Esophagus squamous epithelium (tissue), 5 donors: ENCODE measurements at places on chromosomes 2 and 18.

DNA sequence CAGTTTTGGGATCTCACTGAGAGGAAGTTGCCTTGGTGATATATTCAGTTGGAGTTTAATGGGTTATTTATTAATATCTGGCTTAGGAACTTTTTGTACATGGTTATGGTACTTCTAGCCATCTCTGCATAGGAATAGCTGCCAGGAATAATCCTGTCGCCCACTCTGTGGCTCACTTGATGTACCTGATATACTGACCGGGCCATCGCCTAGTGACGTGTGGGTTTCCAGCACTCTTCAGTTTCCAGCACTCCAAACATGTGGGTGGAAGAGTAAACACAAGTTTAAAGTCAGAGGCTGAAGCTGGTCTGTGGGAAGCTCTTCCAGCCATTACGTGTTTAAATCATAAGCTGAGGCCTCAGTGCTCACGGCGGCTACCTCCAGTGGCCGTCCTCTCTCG, 44.3 kb upstream of the AGAP1 start:
- DNase-seq: no peak

DNA sequence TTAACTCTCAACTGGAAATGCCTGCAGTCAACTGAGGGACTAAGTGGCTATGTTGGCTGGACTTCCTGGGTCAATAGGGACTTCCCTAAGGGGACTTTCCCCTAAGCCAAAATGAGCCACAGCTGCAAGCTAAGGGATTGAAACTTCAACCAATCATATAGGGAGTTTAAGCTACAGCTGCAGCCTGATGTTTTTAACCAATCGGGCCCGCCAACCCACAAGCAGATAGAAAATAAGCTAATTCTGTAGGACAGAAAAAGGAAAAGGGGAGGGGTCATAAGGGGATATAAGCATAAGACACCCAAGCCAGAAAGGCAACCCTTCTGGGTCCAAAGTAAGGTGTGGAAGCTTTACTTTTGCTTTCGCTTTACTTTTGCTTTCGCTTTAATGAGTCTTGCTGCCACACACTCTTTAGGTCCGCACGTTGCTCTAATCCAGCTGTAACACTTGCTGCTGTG, 927.5 kb downstream of the ERBB4 start:
- no peak for DNase-seq

DNA sequence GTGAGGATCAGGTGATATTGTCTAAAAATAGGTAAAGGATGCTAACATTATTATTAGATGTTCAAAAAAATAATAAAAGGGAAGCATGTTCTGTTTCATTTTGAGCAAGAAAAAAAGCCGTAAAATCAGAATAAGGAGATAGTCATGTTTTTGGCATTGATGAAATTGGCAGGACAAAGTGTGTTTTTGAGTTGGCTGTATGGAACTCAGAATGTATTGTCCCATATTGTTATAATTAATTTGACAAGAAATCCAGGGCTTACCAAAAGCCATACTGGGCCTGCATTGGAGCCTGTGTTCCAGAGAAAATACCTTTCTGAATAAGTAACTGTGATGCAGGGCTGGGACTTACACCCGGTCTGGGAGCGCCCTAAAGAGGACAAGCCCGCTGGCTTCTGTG, 232.0 kb downstream of the AGAP1 start:
- no peak for DNase-seq

GRCh38 chr18:49767111-49768050, 46.0 kb downstream of the ACAA2 start:
- DNase-seq: no peak

DNA sequence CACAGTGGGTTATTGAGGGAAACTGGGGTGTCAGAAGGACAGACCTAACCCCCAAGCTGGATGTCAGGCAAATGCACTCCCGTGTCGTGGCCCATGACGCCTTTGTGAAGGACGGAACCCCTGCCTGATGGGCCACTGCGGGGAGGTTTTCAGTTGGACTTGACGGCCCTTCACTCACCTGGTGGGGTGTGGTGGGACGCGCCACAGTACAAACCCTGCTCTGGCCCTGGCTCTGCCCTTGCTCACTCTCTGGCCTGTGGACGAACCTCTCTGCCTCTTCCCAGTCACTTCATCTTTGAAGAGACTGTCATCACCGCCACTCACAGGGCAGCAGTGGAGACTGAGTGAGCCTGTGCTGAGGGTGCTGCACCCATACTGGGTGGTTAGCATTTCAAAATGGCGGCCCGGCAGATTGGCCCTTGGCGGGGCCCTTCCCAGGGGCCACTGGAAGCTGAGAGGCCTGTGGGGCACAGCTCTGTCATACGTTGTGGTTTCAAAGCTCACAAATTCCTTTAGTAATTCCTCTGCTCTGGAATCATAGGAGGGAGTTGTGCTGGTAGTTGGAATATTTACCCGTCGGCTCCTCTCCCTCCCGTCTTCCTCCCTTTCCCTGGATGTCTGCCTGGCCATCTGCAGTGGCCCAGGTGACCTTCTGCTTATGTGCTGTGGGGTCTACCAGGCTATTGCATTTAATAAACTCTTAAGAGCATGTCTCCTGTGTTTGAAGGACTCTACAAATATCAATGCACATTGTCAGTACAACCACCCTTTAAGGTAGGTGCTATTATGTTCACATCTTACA, 200.6 kb downstream of the CTIF start:
- DNase-seq: no peak

DNA sequence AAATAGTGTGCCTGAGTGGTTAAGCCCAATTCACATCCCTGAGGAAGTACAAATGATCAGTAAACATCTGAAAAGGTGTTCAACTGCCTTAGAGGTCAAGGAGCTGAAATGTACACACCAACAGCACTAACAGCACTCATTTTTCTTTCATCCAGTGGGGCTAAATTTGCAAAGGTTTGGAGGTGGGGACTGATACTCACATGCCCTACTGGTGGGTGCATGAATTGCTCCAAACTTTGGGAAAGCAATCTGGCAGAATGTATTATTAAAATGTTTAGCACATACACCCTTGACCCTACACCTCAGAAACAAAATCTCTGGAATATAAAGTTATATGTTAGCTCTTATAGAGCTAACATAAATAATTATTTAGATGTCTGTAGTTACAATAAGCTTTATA, 19.0 kb upstream of the FAM178B start:
- DNase-seq: no peak

GRCh38 chr2:224850081-224850480, 133.9 kb upstream of the CCDC195 start:
- no peak for DNase-seq

- DNase-seq: no peak
Measured at GRCh38 chr18:45761512-45762114, 37.6 kb downstream of the SLC14A1 start.

DNA sequence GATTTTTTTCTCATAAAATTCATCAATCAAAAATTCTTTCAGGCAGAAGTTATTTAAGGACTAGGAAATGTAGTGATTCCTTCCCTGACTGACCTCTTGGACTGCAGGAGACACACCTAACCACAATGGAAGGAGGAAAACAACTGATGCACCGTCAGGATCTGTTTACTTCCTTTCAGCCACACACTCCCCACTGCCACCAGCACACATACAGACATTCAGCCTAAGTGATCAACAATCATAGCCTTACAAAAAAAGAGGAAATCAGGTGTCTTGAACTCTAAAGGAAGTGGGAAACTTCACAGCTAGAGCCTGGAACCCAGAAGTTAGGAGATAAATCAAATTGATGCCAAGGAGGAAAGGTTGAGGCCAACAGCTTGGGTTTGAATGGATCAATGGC, 213.5 kb upstream of the ACVR2A start:
- DNase-seq: no peak

GRCh38 chr2:40287195-40287594, 164.7 kb downstream of the SLC8A1 start:
- DNase-seq: no peak

DNA sequence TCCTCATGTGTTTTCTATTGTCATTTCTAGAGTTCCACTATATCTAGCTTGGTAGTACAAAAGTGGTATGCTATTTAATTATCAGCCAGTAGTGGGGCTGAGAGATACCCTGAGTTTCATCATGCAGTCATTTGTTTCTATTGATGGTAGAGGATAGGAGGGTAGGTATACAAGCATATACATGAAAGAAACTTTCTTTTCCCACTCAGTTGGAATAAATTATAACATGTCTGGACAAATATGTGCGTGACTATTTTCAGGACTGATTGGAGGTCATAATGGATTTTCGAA, 633.2 kb downstream of the NRXN1 start:
- no peak for DNase-seq

DNA sequence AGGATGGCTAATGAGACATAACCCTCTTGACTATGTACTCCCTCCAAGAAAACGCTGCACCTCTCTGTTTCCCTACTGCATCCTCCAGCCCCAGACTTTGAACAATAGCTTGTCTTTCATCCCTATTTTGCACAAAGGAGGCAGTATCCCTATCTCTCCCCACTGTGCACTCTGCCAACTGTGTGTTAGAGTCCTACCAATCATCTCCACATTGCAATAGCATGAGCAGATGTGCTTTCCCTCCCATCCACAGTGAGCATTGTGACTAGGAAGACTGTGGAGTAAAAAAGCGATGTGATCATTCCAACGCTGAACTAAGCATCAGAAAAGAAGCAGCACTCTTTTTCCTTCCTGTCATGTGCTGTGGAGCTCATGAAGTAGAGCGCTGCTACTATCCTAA, 206.3 kb upstream of the GULP1 start:
- DNase-seq: no peak

- no peak for DNase-seq
Measured at GRCh38 chr2:86251840-86252266, 52.6 kb downstream of the MRPL35 start.

GRCh38 chr2:108459441-108459840, 10.4 kb downstream of the GCC2 start:
- no peak for DNase-seq

DNA sequence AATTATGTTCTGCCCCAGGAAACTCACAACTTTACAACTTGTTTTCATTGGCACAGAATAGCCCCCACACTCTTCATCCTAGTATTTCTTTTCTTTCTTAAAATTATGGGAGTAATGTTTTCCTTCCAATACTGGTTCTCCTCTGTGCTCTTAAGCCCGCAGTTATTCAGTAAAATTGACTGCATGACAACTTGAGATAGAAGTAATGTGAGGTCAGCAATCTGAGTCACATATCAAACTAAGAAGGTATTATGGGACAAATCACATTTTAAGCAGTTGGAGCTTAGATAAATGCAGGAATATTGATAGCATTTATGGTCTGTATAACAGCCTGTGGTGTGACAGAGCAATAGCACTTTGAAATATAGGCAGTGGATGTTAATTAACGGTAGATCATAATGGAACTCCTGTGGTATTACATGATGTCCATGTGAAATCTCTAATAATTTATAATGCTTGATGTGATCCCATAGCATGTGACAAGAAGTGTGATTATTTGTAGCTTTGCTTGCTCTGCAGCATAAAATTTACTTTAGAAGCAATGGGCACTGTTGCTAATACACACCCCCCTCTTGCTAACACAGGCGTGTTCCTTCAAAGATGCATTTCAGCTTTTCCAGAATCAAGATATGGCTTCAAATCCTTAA, 351.4 kb upstream of the CDH20 start:
- no peak for DNase-seq

GRCh38 chr2:101012054-101012705, 10.1 kb downstream of the RPL31 start:
- no peak for DNase-seq

DNA sequence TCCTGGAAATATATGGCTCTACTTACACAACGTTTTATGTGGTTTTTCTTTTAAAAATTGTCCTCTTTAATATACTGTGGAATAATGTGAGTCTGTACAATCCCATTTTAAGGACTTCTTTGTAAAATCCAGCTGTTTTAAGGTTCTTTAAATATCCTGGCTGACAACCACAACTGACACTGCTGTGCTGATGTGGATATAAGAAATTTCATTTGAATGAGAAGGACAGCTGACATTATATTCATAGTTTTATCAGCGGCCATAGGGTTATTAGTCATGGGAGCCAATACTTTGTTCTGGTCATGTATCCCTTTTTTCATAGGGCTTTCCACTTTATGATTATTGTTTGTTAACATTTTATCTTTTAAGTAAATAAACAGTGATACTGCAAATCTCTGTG, 169.5 kb downstream of the CAMKMT start:
- no peak for DNase-seq

GRCh38 chr2:72538486-72538885, 287.3 kb downstream of the EXOC6B start:
- no peak for DNase-seq

GRCh38 chr2:42859791-42860190, 67.4 kb upstream of the HAAO start:
- DNase-seq: no peak

DNA sequence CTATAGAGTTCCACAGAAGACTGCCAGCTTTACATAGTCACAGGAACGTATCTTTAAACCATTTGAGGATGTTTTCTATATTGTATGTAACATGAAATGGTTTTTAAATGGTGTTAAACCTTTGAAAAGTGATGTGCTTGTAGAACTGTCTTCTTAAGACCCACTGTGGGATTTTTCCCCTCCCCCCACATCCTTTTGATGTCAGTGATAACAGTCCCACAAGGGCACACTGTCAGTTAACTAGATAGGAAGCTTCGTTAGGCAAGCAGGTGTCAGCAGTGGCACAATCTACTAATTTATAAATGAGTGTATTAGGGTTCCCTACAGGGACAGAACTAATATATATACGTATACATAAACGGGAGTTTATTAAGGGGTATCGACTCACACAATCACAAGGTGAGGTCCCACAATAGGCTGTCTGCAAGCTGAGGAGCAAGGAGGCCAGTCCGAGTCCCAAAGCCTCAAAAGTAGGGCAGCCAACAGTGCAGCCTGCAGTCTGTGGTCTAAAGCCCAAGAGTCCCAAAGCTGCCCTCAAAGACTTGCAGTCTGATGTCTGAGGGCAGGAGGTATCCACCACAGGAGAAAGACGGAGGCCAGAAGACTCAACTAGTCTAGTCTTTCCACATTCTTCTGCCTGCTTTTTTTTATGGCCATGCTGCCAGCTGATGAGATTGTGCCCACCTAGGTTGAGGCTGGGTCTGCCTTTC, 23.8 kb upstream of the HNRNPLL start:
- DNase-seq: no peak

- no peak for DNase-seq
Measured at GRCh38 chr2:127523269-127523939, 2.9 kb downstream of the IWS1 start.

DNA sequence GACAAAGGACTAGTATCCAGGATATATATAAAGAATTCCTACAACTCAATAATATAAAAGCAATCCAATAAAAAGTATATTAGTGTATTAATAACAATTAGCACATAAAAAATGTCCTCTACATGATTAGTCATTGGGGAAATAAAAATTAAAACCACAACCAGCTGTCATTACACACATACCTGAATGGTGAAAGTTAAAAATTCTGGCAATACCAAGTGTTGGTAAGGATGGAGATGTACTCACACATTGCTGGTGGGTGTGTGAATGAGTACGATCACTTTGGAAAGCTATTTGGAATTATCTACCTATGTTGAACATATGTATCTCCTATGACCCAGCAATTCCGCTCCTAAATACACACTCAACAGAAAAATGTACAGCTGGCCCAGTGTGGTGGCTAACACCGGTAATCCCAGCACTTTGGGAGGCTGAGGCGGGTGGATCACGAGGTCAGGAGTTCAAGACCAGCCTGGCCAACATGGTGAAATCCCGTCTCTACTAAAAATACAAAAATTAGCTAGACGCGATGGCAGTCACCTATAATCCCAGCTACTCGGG, 14.3 kb upstream of the NOL10 start:
- no peak for DNase-seq
